GM19239 (cell line): ENCODE measurements at places on chromosomes 13 and 19.

GRCh38 chr13:112592181-112592580 is 4.2 kb upstream of the TUBGCP3 start:
- DNase-seq = no peak

GRCh38 chr19:41325947-41326706 is 16.2 kb downstream of the CCDC97 start:
- peak; percentile 63 for DNase-seq

GRCh38 chr19:44613295-44614178 is at the start of gene IGSF23:
Gene IGSF23, plus strand, starts transcription at chr19:44613563. Its CDS starts 83 bp downstream, at chr19:44613646.
- DNase-seq = no peak

DNA sequence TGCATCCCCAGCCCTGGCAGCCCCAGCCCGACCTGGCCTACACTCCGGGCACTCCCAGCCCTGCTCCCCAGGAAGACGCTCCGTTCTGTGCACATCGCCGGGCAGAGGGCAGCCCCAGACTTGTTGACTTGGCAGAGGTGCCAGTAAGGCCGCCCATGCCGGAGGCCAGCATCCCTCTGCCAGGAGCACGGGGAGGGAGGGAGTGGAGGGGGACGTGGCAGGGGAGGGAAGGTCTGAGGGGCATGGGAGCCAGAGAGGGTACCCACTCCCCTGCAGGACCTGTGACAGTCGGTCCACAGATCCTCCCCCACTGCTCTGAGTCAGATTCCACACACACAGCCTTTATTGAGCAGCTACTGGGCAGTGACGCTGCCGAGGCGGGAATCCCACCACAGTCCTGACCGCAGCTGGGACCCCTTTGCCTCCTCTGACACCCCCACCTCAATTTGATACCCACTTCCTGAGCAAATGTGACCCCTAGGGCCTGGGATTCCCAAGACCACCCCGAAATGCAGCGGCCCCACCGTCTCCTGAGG is 1.9 kb upstream of the NKPD1 start:
- no peak for DNase-seq

- DNase-seq = no peak
These were observed 2.3 kb downstream of the ITGBL1 start for GRCh38 chr13:101454767-101455166.
